ENCODE measurements at places on chromosomes 16 and 17. TPM values are rescaled to one million over a fixed set of nuclear protein-coding genes. Genes with fewer than 3 reads are reported as not detected.

DNA sequence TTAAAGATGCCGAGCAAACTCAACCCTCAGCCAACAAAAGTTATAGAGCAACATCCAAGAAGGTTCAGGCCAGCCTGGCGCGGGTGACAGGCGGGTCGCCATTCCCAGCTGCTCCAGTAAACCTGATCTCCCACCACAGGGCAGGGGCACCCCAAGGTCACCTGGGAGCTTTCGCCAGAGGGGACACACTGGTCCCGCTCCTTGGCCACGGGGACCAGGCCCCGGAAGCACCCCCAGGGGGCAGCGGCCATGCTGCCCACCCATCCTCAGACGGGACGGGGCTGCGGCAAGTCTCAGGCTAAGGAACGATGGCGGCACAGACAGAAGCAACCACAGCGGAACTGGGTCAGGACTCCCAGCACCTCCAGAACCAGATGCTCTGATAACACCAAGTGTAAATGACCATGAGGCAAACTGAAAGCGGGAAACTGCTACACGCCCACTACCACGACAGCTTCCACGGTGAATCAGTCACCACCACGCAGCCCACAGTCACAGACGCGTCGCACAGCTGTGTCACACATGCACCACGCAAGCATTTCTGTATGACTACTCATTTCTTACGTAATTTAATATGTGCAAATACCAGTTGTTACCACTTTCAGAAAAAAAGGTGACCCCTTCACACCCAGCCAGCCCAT lies 14.1 kb upstream of the CCDC154 start:
- peaks cover 50% of the 10 kb centered on the region for H3K36me3 ChIP-seq
- no peak overlapping the region for H3K27ac ChIP-seq
- no peaks in the 10 kb centered on the region for H3K27me3 ChIP-seq
- H3K4me3 ChIP-seq, result no peak overlapping the region

GRCh38 chr16:30083216-30084055 lies 7.6 kb downstream of the PPP4C start:
- no peak overlapping the region for H3K4me3 ChIP-seq
- peaks cover 63% of the 10 kb centered on the region for H3K36me3 ChIP-seq
- no peaks in the 10 kb centered on the region for H3K4me1 ChIP-seq
- DNase-seq, result no peak
- no peak overlapping the region for H3K27ac ChIP-seq
- H3K27me3 ChIP-seq, result no peaks in the 10 kb centered on the region

- peak overlapping the region; percentile 82 for H3K27ac ChIP-seq
- H3K36me3 ChIP-seq, result no peaks in the 10 kb centered on the region
Measured at GRCh38 chr16:82995924-82996441, 369.2 kb downstream of the CDH13 start.

- H3K27me3 ChIP-seq, result peaks cover 9% of the 10 kb centered on the region
- H3K4me1 ChIP-seq, result peaks cover 2% of the 10 kb centered on the region
- no peaks in the 10 kb centered on the region for H3K36me3 ChIP-seq
- H3K4me3 ChIP-seq, result no peak overlapping the region
- DNase-seq, result no peak
Measured at GRCh38 chr17:72266112-72266775, 145.4 kb downstream of the SOX9 start.

GRCh38 chr16:10111156-10111761 lies 71.0 kb downstream of the GRIN2A start:
- H3K27ac ChIP-seq, result no peak overlapping the region
- H3K36me3 ChIP-seq, result no peaks in the 10 kb centered on the region
- H3K4me1 ChIP-seq, result no peaks in the 10 kb centered on the region
- DNase-seq, result no peak

GRCh38 chr16:81746566-81746965 lies 32.5 kb upstream of the PLCG2 start:
- no peak overlapping the region for H3K27ac ChIP-seq
- peaks cover 11% of the 10 kb centered on the region for H3K27me3 ChIP-seq
- H3K36me3 ChIP-seq, result no peaks in the 10 kb centered on the region
- H3K4me1 ChIP-seq, result peaks cover 2% of the 10 kb centered on the region

- no peak overlapping the region for H3K4me3 ChIP-seq
- H3K27me3 ChIP-seq, result no peaks in the 10 kb centered on the region
- no peak for DNase-seq
- no peaks in the 10 kb centered on the region for H3K4me1 ChIP-seq
- H3K36me3 ChIP-seq, result no peaks in the 10 kb centered on the region
- H3K27ac ChIP-seq, result no peak overlapping the region
Measured at GRCh38 chr16:5730783-5731182, 633.2 kb upstream of the EEF2KMT start.

DNA sequence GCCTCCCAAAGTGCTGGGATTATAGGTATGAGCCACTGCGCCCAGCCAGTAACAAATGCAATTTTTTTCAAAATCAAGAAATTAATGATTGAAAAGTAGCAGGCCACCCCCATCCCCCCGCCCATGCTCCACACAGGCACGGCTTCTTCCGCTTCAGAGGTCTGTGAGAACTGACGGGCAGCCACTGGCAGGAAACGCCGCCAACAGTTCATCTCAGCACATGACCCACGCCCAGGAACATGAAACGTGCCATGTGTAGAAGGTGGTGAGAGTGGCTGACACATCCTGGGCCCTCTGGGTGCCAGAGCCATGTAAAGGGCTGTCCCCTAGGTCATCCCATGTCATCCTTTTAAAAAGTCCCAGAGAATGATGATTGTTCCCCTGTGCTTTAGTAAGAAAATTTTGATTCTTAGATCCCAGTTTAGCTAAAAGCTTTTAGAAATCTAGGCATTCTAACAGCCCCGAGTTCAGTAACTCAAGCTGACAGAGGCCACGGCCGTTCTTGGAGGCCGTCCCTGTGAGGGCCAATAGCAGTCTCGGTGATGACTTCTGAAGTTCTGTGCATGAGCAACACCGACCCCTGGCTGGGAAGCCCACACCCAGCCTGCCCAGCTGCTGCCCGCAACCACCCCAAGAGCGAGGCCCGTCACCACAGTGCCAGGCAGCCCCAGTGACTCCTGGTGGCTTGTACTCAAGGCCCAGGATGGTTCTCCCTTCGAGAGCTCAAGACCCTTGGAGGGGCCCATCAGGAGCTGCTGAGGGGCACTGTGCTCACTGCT lies 52.1 kb downstream of the KLHDC4 start:
- no peak overlapping the region for H3K27ac ChIP-seq
- H3K4me3 ChIP-seq, result no peak overlapping the region
- H3K27me3 ChIP-seq, result no peaks in the 10 kb centered on the region
- peaks cover 30% of the 10 kb centered on the region for H3K36me3 ChIP-seq
- no peaks in the 10 kb centered on the region for H3K4me1 ChIP-seq

GRCh38 chr16:52384378-52384777 lies 162.6 kb downstream of the TOX3 start:
- DNase-seq, result no peak
- no peak overlapping the region for H3K27ac ChIP-seq

GRCh38 chr17:63478814-63479494 lies 2.1 kb downstream of the ACE start:
- H3K27ac ChIP-seq, result no peak overlapping the region
- DNase-seq, result peak; percentile 92
- H3K27me3 ChIP-seq, result peaks cover 11% of the 10 kb centered on the region
- no peak overlapping the region for H3K4me3 ChIP-seq

- H3K27me3 ChIP-seq, result peaks cover 10% of the 10 kb centered on the region
- 0 out of 2 replicates have a peak within 1 kb of the TSS, but pooled peaks have one; percentile 18 for H3K4me3 ChIP-seq
- no peaks in the 10 kb centered on the region for H3K36me3 ChIP-seq
- H3K4me1 ChIP-seq, result peaks cover 4% of the 10 kb centered on the region
- H3K27ac ChIP-seq, result no peak within 1 kb of the TSS
- DNase-seq, result no peak
Measured at GRCh38 chr17:7022781-7023571, at the start of gene BCL6B. BCL6B (plus strand) TSS chr17:7023050; CDS start chr17:7023672, 622 bp downstream.

DNA sequence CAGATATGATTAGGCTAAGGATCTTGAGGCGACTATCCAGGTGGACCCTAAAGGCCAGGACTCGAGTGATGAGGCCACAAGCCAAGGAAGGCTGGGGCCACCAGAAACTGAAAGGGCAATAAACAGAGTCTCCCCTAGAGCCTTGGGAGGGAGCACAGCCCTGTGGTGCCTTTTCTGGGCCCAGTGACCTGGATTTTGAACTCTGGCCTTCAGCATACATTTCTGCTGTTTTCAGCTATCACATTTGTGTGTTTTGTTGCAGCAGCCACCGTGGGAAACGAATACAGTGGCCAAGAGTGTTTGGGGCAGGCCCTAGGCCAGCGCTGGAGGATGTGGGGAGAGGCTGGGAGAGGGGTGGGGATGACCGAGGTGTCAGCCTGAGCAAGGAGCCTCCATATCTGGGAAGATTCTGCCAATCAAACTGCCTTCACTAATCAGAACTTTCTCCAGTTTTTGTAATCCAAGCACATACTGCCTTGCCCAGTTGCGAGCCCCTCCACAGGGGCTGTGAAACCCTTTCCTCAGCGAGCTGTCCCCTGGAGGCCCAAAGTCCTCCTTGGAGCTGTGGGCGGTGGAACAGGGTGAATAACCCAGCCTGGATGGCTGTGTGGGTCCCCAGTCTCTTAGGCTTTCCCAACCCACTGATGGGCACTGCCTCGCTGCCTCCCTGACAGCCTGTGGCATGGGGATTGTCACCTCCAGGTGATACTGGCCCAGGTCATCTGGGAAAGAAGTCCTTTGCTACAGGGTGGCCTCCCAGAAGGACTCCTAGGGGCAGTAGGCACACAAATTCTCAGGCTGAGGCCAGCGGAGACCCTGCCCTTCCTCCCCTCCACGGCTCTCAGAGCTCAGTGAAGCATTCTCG lies 16.8 kb downstream of the B9D1 start:
- H3K27ac ChIP-seq, result no peak overlapping the region
- no peaks in the 10 kb centered on the region for H3K36me3 ChIP-seq
- no peaks in the 10 kb centered on the region for H3K27me3 ChIP-seq
- H3K4me1 ChIP-seq, result peaks cover 26% of the 10 kb centered on the region
- DNase-seq, result no peak
- no peak overlapping the region for H3K4me3 ChIP-seq

DNA sequence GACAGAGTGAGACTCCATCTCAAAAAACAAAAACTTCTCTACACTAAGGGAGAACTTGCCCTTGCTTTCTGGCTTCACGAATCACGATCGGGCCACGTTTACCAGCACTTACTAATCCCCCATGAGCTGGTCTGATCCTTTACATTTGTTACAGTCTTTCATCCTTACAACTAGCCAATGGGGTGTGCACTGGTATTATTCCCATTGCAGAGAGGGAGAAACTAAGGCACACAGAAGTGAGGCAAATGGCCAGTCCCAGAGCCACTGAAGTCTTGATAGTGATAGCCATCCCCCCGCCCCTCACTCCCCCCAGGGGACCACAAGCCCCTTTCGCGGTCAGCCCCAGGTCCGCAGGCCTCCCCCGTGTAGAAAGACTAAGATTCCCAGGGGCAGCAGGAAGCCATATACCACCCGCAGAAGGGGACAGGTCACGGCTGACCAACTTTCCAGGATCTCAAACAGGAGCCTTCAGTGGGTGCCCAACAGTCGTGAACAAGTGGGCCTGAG lies 868 bp downstream of the NATD1 start:
- H3K4me3 ChIP-seq, result peak overlapping the region; percentile 50
- no peaks in the 10 kb centered on the region for H3K36me3 ChIP-seq
- no peaks in the 10 kb centered on the region for H3K27me3 ChIP-seq
- H3K27ac ChIP-seq, result no peak overlapping the region
- peaks cover 6% of the 10 kb centered on the region for H3K4me1 ChIP-seq

ZPBP2 gene
- not detected for polyA plus RNA-seq

KRTAP9-4 gene
- polyA plus RNA-seq, result not detected

- no peaks in the 10 kb centered on the region for H3K27me3 ChIP-seq
- H3K27ac ChIP-seq, result no peak overlapping the region
- H3K36me3 ChIP-seq, result no peaks in the 10 kb centered on the region
- no peaks in the 10 kb centered on the region for H3K4me1 ChIP-seq
- no peak overlapping the region for H3K4me3 ChIP-seq
Measured at GRCh38 chr16:73527187-73527586, 479.3 kb upstream of the ZFHX3 start.

KRTAP3-1 gene
- polyA plus RNA-seq, result not detected

DNA sequence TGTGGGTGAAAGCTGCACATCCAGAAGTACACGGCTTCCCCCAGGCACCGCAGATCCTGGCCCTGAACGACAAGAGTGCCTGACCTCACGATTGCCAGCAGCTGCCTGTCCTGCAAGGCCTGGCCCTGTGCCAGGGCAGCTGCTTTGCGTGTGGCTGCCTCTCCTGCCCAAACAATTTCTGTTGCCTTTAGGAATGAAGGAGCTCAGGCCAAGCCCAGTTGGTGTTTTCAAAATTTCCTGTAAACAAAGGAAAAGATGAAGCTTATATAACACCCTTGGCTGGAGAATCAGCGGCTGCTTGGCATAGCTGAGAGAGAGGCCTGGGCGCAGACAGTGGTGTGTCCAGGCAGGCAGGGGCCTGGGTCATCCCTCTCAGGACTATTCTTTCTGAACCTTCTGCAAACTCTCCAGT lies 11.7 kb upstream of the SLC47A2 start:
- DNase-seq, result peak; percentile 63
- H3K27me3 ChIP-seq, result peaks cover 20% of the 10 kb centered on the region
- H3K4me1 ChIP-seq, result peaks cover 11% of the 10 kb centered on the region

IL21R gene
- 0.83 TPM for polyA plus RNA-seq

Data from IMR-90 (cell line).